Stimulated activated CD4-positive, alpha-beta T cell treated with anti-CD3 and anti-CD28 coated beads, Interleukin-4, amount 100 ng/mL, for 4 hours (primary cell): ENCODE measurements at places on chromosomes 2 and 18.

- DNase-seq = no peak
These were observed 1324.1 kb upstream of the SLC39A10 start for GRCh38 chr2:194332799-194333490.

DNA sequence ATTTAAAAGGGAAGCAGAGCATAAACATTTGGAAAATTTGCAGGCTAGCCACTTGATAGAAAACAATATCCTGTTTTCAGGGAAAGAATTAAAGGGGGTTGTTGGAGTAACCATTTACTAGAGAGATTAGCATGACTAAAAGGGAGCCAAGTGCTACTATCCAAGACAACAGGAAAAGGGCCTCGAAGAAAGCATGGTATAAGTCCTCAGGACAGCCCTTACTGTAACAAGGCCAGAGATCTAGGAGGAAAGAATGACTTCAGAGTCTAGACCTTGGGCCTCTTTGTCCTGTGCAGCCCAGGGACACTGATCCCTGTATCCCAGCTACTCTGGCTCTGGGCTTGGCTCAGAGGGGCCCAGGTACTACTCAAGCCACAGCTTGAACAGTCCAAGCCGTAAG lies 16.6 kb downstream of the TPO start:
- DNase-seq = no peak

DNA sequence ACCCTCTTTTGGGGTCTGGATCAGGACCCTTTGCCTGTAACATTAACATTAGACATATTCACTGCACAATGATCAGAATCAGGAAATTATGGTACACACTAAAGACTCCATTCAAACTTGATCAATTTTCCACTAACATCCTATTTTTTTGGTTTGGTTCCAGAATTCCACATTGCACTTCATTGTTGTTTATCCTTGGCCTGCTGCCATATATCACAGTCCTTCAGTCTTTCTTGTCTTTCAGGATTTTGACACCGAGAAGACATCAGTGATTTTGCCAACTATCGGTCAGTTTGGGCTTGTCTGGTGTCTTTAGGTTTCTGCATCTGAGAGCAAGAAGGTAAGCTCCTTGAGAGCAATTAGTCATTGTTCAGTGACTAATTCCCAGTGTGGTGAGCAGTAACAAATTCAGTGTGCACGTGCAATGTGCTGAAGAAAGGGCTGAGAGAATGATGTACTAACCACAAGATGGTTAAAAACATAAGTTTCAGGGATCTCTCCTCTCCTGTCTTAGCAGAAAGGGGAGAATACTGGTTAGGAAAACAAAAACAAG lies 23.5 kb downstream of the MARCHF4 start:
- no peak for DNase-seq

- no peak for DNase-seq
These were observed 53.9 kb upstream of the CTAGE1 start for GRCh38 chr18:22471546-22472131.

DNA sequence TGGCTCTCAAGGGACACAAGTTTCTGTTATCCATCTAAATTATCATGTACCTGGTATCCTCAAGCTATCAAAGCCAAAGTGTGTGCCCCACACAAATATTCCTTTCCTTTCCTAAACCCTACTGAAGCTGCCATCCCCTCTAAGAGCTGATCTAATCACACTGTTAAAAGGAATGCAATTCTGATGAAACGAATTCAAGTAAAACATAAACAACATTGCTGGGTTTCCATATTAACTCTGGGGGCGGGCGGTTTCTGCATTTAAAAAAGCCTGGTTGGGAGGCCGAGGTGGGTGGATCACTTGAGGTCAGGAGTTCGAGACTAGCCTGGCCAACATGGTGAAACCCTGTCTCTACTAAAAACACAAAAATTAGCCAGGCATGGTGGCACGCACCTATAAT lies 41.9 kb upstream of the PCBP1 start:
- DNase-seq = no peak
